ENCODE measurements at places on chromosomes 6 and 20. TPM values are rescaled to one million over a fixed set of nuclear protein-coding genes. Genes with fewer than 3 reads are reported as not detected.

The PGC gene
- total RNA-seq, result 0.95 TPM

The GPR63 gene
- 0.95 TPM for total RNA-seq

DNA sequence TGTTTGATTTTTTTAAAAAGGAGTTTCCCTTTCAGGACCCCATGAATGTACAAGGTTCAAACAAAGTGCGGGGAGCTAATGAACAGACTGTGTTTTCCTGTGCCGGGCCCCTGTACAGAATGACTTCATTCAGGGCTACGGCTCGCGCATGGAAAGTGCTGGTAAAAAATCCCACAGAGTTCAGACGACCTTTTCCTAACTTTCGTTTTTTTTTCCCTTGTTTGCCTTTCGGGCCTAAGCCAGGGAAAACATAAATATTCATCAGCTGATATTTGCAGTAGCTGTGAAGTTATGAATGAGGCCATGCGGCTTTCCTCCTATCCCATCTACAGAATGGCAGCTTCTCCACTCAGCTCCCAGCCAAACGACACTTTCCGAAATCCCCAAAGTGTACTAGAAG is 74.0 kb downstream of the HAO1 start:
- no peak for DNase-seq

GRCh38 chr6:139475241-139475640 is 100.8 kb upstream of the CITED2 start:
- DNase-seq, result no peak
